ENCODE measurements at places on chromosomes 11 and 22. TPM values are rescaled to one million over a fixed set of nuclear protein-coding genes. Genes with fewer than 3 reads are reported as not detected.
A peak's percentile ranks its signal among the peaks of the same experiment; 100 is the strongest.

DNA sequence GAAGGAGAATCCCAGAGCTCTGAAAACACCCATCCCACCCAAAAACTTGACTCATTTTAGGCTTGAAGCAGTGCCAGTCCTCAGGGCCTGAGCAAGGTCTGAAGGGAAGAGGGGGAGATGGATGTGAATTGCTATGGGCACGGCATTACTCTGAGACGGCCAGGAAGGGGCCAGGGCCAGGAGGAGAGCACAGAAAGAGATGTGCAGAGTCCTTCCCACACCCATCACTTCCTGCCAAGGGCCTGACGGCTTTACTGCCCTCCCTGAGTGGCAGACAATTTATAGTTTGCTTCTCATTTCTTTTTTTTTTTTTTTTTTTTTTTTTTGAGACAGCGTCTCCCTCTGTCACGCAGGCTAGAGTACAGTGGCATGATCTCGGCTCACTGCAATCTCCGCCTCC is 22.5 kb downstream of the TAB1 start:
- H3K27ac ChIP-seq = no peak overlapping the region
- no peaks in the 10 kb centered on the region for H3K27me3 ChIP-seq

- no peaks in the 10 kb centered on the region for H3K36me3 ChIP-seq
- no peak overlapping the region for H3K4me3 ChIP-seq
- DNase-seq = no peak
- no peak overlapping the region for H3K27ac ChIP-seq
- H3K4me1 ChIP-seq = no peaks in the 10 kb centered on the region
These were observed 119.4 kb downstream of the HIPK3 start for GRCh38 chr11:33376331-33377310.

DNA sequence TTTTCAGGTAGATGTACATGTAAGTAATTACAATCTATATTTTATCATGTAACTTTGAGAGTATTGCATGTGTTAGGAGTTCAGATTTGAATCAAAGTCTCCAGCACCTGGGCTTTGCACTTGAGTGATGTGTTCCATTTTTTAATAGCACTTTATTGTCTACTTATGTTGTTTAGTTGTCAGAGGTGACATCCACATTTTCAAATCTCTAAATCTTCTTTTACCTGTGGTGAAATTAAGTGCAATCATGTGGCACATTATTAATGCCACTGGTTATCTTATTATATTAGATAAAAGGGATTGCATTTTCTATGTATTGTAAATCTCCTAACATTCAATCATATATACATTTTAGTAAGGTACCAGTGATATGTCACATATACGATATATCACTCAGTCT is 333.4 kb downstream of the AASDHPPT start:
- no peaks in the 10 kb centered on the region for H3K36me3 ChIP-seq
- no peak overlapping the region for H3K27ac ChIP-seq
- no peak for DNase-seq
- H3K4me3 ChIP-seq = no peak overlapping the region
- H3K4me1 ChIP-seq = no peaks in the 10 kb centered on the region

DNA sequence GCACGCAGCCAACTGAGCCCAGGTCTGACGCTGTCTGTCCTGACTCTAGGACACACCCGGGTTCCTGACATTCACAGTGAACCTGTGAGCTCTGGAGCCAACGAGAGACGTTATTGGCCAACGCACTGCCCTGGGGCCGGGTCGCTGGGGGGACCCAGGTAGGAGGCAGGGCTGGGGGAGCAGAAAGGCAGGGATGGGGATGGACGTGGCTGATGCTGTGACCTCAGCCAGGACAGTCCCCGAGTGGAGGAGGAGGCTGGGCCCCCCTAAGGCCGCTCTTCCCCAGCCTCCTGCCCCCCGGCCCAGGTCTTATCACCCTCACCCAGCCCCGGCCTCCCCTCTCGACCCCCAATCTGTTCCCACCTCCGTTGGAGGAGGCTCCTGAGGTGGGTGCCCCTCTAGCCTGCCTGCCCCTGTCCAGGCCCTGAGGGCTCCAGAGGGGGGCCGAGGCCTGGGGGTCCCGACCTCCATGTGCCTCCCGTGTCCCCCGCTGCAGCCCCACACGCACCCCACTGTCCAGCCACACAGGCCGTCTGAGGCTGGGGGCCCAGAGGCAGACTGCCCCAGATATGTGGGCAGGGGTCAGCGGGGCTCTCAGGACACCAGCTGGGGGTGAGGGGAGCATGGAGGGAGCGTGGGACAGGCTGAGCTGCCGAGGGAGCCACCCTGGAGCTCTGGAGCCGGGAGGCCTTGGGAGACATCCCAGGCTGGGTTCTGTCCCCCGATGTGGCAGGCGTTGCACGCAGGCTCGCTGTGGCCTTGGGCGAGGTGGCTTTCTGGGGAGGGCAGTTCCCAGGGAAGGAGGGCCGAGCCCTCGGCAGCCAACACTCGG is 29.2 kb upstream of the MUC5AC start:
- no peaks in the 10 kb centered on the region for H3K36me3 ChIP-seq
- peak; percentile 14 for DNase-seq
- H3K4me1 ChIP-seq = no peaks in the 10 kb centered on the region
- H3K27me3 ChIP-seq = peaks cover 2% of the 10 kb centered on the region
- no peak overlapping the region for H3K4me3 ChIP-seq

DNA sequence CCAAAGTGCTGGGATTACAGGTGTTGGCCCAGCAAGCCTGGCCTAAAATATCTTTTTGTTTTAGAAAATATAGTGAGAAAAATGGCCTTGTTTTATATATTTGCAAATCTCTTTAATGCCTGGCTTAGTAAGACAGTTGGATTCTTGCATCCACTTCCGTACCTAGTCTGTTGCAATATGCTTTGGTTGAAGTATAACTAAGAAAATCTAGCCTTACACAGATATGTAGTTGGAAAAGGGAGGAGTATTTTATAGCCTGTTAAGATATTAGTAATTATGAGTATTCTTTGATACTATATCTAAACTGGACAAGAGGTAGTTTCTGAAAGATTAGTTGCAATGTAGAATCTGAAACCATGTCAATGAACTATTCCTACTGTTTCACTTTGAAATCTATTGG is 65.1 kb downstream of the ZNRF3 start:
- DNase-seq = no peak
- no peak overlapping the region for H3K4me3 ChIP-seq
- no peaks in the 10 kb centered on the region for H3K4me1 ChIP-seq
- no peak overlapping the region for H3K27ac ChIP-seq

GRCh38 chr22:41650821-41651220 is 29.7 kb downstream of the XRCC6 start:
- no peak overlapping the region for H3K27ac ChIP-seq
- DNase-seq = no peak
- H3K4me1 ChIP-seq = no peaks in the 10 kb centered on the region
- H3K4me3 ChIP-seq = no peak overlapping the region

- no peaks in the 10 kb centered on the region for H3K4me1 ChIP-seq
- no peak overlapping the region for H3K4me3 ChIP-seq
- H3K36me3 ChIP-seq = no peaks in the 10 kb centered on the region
These were observed 1511.1 kb downstream of the BRD1 start for GRCh38 chr22:48316257-48317250.

DNA sequence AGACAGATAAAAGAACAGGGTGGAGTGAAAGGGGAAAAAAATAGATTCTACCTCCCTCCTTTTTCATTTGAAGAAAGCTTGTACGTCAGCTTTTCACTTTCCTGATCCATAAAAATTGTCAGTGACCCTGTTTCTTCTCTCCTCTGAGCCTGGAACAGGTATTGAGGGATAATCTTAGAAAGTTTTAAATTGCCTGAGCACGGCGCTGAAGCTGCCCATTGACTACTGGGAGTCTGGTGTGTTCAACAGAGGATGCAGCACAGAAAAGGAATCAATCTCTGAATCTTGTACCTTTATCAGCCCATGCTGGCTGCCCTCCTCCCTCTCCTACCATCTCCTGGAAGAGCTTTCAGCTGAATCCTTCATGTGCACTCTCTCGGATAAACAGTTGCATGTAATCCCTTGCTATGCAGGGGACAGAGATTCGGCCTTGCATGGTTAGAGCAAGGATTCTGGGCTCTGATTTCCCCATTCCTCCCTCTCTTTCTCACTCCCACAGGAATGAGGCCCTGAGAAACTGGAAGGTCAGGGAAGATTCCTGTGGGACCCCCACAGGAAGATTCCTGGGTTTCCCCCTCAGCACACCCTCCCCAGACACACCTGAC is 162.4 kb upstream of the SYN3 start:
- H3K27ac ChIP-seq = no peak overlapping the region
- no peak overlapping the region for H3K4me3 ChIP-seq
- H3K36me3 ChIP-seq = no peaks in the 10 kb centered on the region
- no peaks in the 10 kb centered on the region for H3K27me3 ChIP-seq
- no peak for DNase-seq

DNA sequence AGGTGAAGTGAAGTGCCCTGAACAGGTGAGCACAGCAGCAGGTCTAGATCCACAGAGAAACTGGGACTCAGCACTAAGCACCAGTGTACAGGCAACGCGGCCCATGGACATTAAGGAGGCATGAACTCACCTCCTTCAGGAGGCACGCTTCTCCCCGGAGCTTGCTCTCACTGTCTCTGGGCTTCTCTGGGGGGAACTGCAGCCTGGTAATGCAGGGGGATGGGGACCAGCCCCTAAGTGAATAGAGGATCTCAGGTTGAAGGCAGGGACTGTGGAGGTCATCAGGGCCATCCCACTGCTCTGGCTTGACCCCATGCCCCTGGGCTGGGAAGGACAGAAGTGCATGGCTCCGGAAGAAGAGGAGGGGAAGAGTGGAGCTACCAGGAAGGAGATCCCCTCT is 495.6 kb upstream of the B3GAT1 start:
- H3K27me3 ChIP-seq = peaks cover 5% of the 10 kb centered on the region
- no peak for DNase-seq
- H3K4me3 ChIP-seq = no peak overlapping the region
- H3K36me3 ChIP-seq = no peaks in the 10 kb centered on the region
- no peak overlapping the region for H3K27ac ChIP-seq

DNA sequence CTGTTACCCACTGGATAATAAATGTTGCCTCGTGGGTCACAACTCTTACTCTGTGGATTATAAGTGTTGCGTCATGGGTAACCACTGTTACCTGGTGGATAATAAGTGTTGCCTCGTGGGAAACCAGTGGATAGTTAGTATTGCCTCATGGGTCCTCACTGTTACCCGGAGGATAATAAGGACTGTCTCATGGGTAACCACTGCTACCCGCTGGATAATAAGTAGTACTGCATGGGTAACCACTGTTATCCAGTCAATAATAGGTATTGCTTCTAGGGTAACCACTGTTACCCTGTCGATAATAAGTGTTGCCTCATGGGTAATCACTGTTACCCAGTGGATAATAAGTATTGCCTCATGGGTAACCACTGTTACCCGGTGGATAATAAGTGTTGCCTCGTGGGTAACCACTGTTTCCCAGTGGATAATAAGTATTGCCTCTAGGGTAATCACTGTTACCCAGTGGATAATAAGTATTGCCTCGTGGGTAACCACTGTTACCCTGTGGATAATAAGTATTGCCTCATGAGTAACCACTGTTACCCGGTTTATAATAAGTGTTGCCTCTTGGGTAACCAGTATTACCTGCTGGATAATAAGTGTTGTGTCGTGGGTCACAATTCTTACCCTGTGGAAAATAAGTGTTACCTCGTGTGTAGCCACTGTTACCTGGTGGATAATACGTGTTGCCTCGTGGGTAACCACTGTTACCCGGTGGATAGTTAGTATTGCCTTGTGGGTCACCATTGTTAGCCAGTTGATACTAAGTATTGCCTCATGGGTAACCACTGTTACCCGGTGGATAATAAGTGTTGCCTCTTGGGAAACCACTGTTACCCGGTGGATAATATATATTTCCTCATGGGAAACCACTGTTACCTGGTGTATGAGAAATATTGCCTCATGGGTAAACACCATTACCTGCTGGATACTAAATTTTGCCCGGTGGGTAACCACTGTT is 15.7 kb upstream of the NXPE4 start:
- no peaks in the 10 kb centered on the region for H3K27me3 ChIP-seq
- no peaks in the 10 kb centered on the region for H3K36me3 ChIP-seq
- no peak for DNase-seq
- H3K4me3 ChIP-seq = no peak overlapping the region

- H3K4me3 ChIP-seq = no peak overlapping the region
- no peak overlapping the region for H3K27ac ChIP-seq
- no peaks in the 10 kb centered on the region for H3K36me3 ChIP-seq
- peaks cover 31% of the 10 kb centered on the region for H3K27me3 ChIP-seq
These were observed 522 bp upstream of the SEPTIN5 start for GRCh38 chr22:19713650-19714311.

- H3K27ac ChIP-seq = no peak within 1 kb of the TSS
- no peaks in the 10 kb centered on the region for H3K36me3 ChIP-seq
- DNase-seq = peak; percentile 41
- H3K4me3 ChIP-seq = peak within 1 kb of the TSS; percentile 28
- peaks cover 10% of the 10 kb centered on the region for H3K4me1 ChIP-seq
These were observed at the start of gene C11orf97 for GRCh38 chr11:94511932-94512781. Gene C11orf97, plus strand, starts transcription at chr11:94512461. Its CDS starts 68 bp downstream, at chr11:94512529.

DNA sequence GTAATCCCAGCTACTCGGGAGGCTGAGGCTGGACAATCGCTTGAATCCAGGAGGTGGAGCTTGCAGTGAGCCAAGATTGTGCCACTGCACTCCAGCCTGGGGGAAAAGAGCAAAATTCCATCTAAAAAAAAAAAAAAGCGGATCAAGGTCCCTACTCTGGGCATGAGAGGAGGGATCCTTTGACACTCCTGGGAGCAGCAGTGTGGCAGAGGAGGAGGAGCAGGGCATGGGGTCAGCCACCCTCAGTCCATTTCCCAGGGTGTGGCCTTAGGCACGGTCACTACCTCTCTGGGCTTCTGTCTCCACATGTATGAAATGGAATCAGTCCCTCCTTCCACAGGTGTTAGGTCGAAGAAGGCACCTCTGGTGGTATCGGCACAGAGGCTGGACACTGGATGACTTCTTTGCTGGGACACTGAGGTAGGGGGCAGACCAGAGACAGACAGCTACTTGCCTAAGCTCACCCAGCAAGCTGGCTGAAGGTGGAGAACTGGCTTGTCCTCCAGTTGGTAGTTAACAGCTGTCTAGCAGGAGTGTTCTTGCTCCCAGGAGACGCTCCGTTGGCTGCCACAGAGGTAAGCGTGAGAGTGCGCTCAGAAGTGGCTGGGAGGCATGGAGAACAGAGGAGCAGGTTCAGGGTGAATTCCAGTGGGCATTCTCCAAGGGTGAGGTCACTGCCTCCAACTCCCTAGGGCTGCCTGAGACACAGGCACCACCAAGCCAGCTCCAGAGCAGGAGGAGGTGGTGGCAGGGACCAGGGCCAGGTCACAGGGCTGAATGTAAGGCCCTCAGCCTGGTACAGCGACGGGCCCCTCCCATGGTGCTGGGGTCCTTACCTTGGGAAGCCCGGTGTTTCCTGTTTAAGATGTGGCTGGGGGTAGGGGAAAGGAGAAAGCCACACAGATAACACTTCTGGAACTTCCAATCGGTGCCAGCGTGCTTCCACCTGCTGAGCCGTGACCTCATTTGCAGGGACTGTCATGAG is 19.5 kb downstream of the TXN2 start:
- H3K4me1 ChIP-seq = peaks cover 6% of the 10 kb centered on the region
- H3K36me3 ChIP-seq = peaks cover 3% of the 10 kb centered on the region
- no peaks in the 10 kb centered on the region for H3K27me3 ChIP-seq
- no peak for DNase-seq
- no peak overlapping the region for H3K4me3 ChIP-seq
- no peak overlapping the region for H3K27ac ChIP-seq

The WNT11 gene
- total RNA-seq = 0.30 TPM

The FERMT3 gene
- 55.8 TPM for total RNA-seq

The NCAM1 gene
- not detected for total RNA-seq

The CDC45 gene
- total RNA-seq = 0.82 TPM

The ANKK1 gene
- 1.2 TPM for total RNA-seq

The SERPINH1 gene
- total RNA-seq = 3.5 TPM

Measured in CD4-positive, alpha-beta T cell (primary cell).